Activated naive CD4-positive, alpha-beta T cell (primary cell): ENCODE measurements at places on chromosomes 5 and 9.

DNA sequence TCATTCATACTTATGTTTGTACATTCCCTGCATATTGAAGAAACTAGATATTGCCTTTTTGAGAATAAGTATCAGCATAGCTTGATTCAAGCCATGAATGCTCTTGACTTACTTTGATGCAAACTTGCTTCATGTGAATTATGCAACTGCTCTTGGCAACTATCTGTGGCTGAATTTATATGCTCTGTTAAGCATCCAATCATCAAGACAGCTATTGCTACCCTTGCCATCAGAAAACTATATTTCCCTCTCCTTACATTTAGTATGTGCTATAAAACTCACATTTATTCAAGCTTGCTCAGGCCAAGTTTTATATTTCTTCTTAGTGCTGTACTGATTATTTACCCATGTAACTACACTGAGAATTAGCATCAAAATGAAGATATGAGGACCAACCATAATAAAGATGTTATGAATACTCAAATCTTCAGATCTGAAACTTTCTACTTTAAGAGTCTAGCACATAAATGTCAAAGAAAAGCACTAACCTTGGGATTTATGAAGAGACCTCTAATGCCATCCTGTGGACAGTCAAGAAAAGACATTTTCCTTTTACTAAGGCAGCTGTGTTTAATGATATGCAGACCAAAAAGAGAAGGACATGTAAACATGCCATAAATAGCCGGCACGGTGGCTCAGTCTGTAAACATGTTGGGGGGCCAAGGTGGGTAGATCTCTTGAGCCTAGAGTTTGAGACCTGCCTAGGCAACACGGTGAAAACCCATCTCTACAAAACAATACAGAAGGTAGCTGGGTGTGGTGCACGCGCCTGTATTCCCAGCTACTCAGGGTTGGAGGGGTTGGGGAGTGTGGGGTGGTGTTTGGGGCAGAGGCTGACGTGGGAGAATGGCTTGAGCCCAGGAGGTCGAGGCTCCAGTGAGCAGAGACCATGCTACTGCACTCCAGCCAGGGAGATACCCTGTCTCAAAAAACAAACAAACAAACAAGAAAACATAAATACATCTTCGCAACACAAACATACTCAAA, 267.0 kb upstream of the TYRP1 start:
- DNase-seq = no peak

DNA sequence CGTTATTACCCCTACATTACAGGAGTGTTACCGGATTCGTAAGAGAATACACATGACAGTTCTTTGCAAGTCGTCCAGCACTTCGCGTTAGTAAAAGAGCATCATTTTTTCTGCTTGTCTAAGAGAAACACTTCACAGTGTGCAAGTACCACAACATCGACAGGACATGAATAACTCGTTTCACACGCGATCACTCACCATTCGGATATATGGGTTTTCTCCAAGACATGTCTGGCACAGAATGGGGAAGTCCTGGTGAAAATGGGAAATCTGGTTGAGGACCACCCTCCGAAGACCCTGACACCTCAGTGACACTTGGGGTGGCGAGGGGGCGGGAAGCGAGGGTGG, 642 bp downstream of the RBM22 start:
- DNase-seq = no peak

- no peak for DNase-seq
Observed at GRCh38 chr5:130795037-130795436, 370.0 kb downstream of the HINT1 start.

DNA sequence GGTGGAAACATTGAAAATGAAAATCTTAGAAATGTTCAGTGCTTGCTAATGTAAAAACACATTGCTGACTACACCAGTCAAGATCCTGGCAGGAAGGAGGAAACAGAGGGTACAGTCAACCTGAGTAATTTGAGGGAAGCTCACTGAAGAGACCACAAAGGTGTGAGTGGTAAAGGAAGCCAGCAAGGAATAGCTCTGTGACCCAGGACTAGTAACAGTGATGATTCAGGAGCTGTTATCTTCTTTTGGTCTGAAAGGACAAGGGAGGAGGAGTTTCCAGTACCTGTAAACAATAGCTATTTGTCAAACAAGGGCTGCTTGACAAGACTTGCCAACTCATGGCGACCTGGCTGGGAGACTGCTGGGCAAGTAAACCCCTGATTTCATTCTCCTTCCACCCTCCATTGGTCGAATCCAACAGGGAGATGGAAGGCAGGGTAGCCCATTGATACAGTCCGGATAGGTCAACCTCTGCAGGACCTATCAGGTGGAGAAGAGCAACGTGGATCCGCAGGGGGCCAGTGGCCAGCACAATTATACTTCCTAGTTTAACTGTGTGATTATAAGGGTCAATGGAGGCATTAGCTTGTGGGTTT, 68.1 kb downstream of the MAMDC2 start:
- no peak for DNase-seq

DNA sequence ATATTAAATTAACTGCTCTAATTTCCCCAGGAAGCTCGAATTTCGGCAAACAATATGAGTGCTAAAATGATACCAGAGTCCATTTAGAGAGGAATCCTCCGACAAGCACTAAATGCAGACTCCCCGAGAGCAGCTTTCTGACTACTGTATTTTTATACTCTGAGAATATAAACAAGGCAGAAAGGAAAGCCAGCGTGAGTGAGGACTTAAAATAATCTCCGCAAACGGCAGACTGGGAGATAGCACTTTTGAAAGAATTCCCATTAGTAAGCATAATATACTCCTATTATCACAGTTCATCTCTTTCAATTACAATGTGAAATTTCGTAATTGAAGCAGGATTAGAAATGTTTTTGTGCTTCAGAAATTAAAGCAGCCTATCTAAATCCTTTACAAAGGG, 269.4 kb upstream of the PANK3 start:
- DNase-seq = no peak

DNA sequence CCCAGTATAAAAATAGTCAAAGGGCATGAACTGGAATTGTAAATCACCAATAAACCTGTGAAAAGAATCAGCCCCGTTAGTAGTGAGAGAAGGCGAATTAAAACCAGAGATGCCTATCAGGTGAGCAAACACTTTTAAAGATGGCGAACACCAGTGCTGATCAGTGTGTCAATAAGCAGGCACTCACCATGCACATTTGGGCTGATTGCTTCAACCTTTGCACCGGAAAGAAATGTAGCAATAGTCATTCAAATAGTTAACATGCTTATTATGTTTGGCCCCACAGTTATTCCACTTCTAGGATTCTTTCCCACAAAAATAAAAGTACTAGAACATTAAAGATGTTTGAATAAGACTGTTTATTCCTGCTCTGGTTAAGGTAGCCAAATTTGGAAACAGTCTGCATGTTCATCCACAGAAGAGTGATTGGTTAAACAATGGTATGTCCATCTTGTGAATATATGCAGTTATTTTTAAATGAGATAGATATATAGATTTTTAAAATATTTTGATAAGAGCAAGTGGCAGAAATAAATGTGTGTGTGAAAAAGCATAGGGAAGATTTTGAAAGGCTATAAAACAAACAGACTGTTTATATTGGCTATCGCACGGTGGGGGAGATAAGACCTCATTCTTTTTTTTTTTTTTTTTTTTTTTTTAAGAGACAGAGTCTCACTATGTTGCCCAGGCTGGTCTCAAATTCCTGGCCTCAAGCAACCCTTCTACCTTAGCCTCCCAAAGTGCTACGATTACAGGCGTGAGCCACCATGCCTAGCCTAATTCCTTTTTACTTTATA, 112.2 kb downstream of the PIP5K1B start:
- DNase-seq = no peak

- no peak for DNase-seq
Observed at GRCh38 chr5:66284588-66285342, 140.7 kb downstream of the SREK1 start.

GRCh38 chr5:83576341-83576740, 104.8 kb downstream of the VCAN start:
- no peak for DNase-seq

DNA sequence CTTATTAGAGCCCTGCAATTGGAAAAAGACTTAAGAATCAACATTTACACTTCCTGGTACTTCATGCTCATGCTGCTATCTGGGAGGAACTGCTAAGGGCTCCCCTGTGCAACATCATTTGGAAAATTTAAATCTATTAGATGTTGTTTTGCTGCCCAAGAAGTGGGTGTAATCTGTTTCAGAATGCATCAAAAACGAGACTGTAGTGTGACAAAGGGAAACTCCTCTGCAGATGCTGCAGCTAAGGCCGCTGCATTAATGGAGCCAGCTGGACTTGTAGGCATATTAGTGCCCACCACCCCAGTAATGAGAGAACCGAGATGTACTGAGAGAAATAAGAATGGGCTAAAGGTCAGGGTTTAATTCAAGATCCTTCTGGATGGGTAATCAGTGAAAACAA, 11.1 kb upstream of the PAIP1 start:
- DNase-seq = no peak

- no peak for DNase-seq
Observed at GRCh38 chr5:157463081-157463480, 3.1 kb downstream of the NIPAL4 start.

DNA sequence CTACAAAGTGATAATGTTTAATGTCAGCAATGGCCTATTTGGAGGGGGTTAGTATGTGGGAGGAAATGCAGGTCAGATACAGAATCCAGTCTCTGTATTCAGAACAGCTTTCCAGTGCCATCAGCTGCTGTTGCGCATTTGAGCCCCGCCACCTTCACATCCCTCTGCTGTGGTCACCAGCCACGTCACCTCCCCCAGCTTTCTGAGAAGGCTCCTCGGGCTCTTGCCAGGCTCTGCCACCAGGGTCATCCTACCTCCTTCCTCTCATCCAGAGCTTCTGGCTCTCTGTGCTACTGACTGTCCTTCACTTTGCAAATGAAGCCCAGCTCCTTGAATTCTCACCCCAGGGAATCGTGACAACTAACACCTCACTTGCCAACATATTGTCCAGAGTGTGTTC, 138.8 kb downstream of the PIK3R1 start:
- no peak for DNase-seq

DNA sequence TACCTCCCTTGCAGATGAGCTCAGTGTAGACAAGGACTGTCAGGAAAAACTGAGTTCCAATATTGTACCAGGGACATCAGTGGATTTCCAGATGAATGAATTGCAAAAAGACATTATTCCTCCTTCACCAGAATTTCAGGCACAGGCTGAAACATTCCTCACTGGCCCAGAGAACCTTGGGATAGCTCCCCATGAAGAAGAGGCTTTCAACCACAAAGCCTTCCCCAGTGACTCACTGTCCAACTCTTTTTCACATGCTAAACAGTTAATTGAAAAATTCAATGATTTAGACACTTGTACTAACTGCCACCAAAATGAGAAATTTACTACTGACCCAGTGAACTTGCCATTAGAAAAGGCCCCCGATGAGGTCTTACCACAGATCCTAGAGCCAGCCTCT, 144.5 kb downstream of the UNC13B start:
- no peak for DNase-seq

DNA sequence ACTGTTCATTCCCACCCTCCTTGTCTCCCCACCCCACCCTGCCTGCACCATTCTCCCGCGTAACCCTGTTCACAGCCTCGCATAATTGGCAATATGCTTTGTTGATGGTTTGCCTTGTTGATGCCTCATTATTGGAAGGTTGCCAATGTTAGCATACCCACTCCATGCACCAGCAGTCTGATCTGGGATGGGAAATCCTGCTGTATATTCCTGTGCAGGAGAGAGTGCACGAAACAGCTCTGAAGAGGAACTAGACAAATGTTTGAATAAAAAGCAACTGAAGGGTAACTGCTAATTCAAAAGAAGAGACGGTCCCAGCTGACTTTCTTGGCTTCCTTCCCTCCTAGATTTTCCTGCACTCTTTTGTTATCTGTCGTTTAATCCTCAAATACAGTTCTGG, 271.7 kb upstream of the TLE4 start:
- no peak for DNase-seq

DNA sequence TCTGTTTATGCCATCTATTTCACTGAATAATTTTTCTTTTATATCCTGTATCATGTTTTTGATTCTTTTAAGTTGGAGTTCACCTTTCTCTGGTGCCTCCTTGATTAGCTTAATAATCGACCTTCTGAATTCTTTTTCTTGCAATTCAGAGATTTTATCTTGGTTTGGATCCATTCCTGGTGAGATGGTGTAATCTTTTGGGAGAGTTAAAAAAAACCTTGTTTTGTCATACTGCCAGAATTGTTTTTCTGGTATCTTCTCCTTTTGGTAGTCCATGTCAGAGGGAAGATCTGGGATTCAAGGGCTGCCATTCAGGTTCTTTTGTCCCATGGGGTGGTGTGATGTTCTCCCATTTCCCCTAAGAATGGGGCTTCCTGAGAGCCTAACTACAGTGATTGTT, 800.8 kb upstream of the TYRP1 start:
- no peak for DNase-seq

GRCh38 chr9:72150661-72151060, 1.4 kb downstream of the GDA start:
- no peak for DNase-seq

DNA sequence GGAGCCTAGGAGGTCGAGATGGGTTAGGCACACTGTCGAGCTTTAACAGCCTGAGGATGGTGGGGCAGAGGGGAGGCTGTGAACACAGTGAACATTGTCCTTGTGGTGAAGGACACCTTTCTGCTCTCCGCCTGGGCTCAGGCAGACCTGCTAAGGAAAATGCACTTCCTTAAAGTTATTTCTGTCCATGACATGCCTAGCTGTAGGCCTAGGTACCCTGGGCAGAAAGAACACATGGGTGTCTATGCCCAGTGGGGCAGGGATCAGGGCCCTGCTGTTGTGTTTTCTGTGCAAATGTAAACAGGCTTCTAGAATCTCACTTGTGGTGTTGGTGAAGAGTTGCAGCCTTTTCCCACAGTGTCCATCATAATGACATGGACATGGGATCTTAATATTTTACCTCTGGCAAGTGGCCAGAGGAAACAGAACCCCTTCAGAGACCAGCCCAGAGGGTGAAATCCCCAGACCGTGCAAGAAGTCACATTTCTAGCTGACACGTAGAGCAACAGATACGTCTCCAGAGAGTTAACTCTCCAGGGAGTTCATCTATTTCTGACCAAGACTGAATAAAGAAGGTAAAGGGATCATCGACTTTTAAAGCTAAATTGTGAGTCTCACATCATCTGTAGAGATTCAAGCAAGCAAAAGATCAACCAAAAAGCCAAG, 79.2 kb downstream of the C9orf152 start:
- no peak for DNase-seq

- DNase-seq = no peak
Observed at GRCh38 chr5:127834094-127834531, 130.9 kb downstream of the CCDC192 start.

DNA sequence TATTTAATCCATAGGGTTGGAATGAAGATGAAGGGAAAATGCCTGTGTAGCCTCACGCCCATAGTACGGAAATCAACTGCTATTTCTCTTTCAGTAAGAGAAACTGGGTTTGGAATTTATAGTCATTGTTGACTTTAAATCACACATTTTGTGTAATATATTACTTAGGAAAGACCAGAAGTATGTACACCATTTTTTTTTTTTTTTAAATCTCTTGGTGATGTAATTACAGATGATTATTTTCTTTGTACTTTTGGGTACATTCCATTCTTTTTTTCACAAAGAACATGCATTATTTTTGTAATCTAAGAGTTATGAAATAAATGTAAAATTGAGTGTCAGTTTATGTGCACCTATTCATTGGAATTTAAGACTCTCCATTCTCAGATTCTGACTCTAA, 45.7 kb downstream of the POC5 start:
- no peak for DNase-seq

- no peak for DNase-seq
Observed at GRCh38 chr9:20580673-20581072, 41.6 kb downstream of the MLLT3 start.
